ENCODE measurements at places on chromosomes 4 and X. TPM values are rescaled to one million over a fixed set of nuclear protein-coding genes. Genes with fewer than 3 reads are reported as not detected.

- DNase-seq: no peak
Measured at GRCh38 chr4:82809619-82810018, 11.0 kb upstream of the SCD5 start.

GRCh38 chrX:123171781-123172180, 12.3 kb upstream of the GRIA3 start:
- DNase-seq: no peak

GRCh38 chr4:22410645-22411247, 105.1 kb downstream of the ADGRA3 start:
- no peak for DNase-seq

DNA sequence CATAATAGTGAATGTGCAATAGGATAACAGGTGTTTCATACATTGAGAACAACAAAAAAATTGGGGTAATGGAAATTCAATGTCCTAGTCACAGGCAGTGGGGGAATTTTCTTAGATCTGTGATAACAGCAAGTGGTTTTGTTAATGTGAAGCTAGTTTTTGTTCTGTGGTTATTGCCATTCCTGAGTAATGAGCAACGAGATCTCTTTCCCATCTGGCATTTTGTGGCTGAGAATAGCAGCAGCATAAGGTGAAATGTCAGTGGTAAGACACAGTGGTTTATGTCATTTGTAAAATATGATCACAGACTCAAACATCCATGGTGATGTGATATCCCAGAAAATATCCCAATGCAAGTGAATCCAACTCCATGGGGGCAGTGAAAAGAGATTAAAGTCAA, 497.5 kb downstream of the KCNIP4 start:
- no peak for DNase-seq

- DNase-seq: no peak
Measured at GRCh38 chr4:59583845-59584568, 1616.1 kb upstream of the ADGRL3 start.

DNA sequence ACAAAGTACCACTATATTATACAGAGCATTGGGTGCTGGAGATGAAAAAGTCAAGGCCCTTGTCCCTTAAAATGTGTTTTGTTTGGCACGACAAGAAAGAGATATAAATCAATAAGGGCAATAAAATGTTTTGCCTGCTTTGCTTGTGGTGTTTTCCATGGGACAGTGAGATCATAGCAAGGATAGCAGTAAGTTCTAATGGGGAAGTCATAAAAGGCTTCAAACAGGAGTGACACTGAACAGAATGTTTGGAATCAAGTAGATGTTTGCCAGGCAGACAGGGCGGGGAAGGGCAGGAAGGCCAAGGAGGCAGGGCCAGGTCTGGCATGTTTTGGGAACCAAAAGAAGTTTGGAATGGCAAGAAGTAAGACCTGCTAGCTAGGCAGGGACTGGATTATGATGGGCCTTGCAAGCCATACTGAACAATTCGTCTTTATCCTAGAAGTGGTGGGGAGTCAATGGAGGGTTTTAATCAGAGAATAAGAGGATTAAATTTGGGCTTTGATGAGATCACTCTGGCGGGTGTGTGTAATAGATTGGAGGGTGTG, 16.4 kb downstream of the FGF2 start:
- no peak for DNase-seq

GRCh38 chrX:17496407-17496806, 121.4 kb downstream of the NHS start:
- no peak for DNase-seq

- no peak for DNase-seq
Measured at GRCh38 chrX:43446752-43447151, 209.3 kb upstream of the MAOA start.

DNA sequence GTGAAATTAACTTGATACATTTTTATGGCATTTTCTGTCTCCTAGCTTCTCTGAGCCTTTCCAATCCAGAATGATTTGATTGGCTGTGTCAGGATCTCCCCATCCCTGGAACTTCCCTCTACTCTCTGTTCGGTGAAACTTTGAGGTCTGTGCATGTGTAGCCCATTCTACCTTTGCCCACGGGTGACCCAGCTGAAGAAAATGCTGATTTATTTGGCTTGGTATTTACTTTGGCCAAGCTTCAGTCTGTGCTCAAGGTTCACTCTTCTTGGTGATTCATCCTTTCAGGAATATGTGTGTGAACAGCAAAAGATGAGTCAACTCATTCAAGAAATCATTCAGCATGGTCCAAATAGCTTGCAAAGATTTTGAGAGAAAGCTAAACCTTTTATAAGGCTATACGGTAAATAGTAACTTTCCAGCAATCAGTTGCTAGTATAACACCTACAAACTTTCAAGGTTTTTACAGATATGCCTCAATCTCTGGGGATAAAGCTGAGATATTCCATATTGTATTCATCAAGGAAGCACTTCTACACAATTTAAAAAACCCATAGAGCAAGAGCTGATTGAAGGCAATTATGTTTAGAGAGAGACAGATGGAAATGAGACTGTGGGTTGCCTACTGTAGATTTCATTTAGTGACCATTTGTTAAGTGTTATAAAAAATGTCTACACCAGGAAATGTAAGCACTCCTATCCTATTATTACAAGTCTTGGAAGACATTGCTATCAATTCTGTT, 233.9 kb upstream of the CXXC4 start:
- DNase-seq: no peak

GRCh38 chr4:32775049-32775448, 2054.9 kb downstream of the PCDH7 start:
- no peak for DNase-seq

GRCh38 chr4:65651031-65651430, 19.3 kb downstream of the EPHA5 start:
- no peak for DNase-seq

- no peak for DNase-seq
Measured at GRCh38 chrX:68345025-68345424, 88.3 kb downstream of the OPHN1 start.

- DNase-seq: no peak
Measured at GRCh38 chr4:183499801-183500200, 5.1 kb upstream of the ING2 start.

- DNase-seq: no peak
Measured at GRCh38 chrX:13649838-13650237, 3.1 kb upstream of the TCEANC start.

GRCh38 chrX:78800694-78801093, 53.2 kb downstream of the LPAR4 start:
- no peak for DNase-seq

DNA sequence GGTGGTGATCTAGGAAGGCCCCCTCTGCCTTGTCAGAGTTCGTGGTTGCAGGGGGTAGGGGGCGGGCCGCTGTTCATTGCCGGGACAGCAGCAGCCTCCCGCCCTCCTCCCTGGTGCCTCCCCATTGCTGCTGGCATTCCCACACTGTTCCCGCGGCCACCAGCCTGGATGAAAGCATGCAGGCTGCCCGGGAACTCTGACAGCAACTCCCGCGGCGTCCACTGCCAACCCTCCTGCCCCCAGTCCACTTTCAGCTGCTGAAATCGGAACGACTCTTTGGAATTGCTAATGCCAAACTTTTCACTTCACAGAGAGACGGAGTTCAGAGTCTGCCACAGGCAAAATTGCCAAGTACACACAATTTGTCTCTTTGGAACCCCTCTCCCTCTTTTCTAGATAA, 121.9 kb downstream of the BEND2 start:
- peak; percentile 28 for DNase-seq

GRCh38 chrX:109347632-109348031, 134.3 kb downstream of the GUCY2F start:
- no peak for DNase-seq

- no peak for DNase-seq
Measured at GRCh38 chr4:917466-917865, 14.7 kb downstream of the GAK start.

GRCh38 chr4:147741190-147741788, 9.4 kb downstream of the ARHGAP10 start:
- no peak for DNase-seq

- DNase-seq: no peak
Measured at GRCh38 chr4:47499700-47500099, 14.6 kb downstream of the ATP10D start.

DNA sequence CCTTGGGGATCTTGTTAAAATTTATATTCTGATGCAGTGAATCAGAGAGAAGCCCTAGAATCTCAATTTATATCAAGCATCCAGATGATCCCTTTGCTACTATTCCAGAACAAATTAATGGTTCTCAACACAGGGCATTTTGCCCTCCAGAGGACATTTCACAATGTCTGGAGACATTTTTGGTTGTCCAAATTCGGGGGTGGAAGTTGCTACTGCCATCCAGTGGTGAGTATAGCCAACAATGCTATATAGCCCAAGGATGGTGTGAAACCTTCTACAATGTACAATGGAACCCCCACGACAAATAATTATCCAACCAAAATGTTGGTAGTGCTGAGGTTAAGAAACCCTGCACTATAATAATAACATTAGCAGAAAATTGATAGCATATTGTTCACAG, 2440.0 kb downstream of the PCDH7 start:
- no peak for DNase-seq

DNA sequence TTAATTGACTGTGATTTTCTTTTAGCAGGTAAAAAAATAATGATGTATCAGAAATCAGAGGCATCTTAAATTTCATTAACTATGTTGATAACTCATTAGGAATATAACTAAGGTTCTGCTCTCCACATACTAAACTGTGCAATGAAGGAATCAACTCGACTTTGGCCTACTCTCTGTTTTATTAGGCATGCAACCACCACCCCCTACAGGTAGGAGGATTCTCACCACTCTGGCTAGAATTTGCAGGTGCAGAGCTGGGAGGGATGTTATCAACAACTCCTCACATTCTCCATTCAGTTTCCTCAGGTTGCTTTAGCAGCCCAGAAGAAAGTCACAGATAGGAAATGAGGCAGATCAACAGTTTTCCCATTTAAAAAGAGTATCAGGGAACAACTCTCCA, 160.1 kb downstream of the COX18 start:
- DNase-seq: no peak

DNA sequence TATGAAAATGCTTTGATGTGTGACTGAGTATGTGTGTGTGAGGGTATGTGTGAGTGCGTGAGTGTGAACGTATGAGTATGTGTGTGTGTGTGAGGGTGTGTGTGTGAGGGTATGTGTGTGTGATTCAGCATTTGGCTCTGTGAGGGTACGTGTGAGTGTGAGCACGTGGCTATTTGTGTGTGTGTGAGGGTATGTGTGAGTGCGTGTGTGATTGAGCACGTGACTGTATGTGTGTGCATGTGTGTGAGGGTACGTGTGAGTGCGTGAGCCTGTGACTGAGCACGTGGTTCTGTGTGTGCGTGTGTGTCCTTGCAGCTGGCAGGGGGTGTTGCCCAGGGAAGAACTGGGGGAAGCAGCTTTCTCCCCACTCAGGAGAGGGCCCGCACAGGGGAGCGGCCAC, 16.1 kb upstream of the PPP2R3B start:
- no peak for DNase-seq

GRCh38 chr4:155624478-155624877, 42.2 kb upstream of the GUCY1A1 start:
- DNase-seq: no peak

GRCh38 chrX:12162420-12162819, 24.1 kb downstream of the FRMPD4 start:
- DNase-seq: no peak

DNA sequence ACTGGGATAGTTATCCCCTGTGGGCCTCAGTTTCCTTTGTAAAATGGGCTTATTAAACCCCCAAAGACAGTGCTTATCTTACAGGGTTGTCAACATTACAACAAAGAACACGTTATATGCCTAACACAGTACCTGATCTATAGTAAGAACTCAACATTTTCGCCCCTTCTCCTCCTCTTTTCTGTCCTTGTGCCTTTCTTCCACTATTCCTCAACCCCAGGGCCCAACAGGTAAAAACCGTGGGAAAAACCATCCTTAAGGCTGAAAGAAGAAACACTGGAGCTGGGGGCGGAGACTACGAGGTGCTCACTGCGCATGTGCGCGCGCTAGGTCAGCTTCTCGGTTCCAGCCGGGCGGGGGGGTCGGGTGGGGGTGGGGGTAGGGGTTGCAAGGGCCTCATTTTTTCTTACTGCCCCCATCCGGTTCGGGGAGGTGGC, 426 bp upstream of the XIAP start:
- peak; percentile 71 for DNase-seq

DNA sequence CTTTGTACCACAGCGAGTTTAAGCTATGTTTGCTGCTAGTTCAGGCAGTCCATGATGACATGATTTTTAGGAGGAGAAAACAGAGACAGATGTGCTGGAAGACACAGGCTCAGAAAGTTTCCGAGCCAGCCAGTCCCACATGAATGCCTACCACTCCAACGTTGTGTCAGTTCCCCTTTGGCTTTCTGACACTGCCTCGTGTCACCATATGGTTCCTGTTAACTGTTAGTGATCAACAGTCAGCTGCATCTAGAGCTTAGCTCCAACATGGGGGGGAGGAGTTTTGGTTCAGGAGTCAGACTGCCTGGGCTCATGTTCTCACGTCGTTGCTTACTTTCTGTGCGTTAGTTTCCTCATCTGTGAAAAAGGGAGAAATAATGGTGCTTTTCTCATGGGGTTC, 343.7 kb downstream of the MID1IP1 start:
- DNase-seq: no peak

DNA sequence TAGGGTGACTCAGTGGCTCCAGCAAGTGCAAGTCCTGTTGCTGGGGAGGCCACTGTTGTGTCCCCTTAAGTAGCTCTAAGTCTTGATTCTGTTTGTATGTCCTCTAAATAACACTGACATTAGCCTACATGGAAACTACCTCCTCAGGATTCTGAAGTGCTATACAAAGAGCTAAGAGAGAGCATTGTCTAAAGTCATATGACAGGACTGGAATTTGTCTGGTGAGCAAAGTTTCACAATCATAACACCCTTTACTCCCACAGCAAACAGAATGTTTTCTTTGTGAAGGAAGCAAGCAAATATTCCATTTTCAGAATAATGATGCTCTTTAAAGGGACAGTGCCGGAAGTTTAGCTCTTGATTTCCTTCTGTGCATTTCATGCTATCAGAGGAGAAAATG, 23.4 kb upstream of the CT47A1 start:
- no peak for DNase-seq

The SCML1 gene
- total RNA-seq: 6.8 TPM

The ZNF157 gene
- total RNA-seq: not detected

The SLC34A2 gene
- total RNA-seq: not detected

The RPGR gene
- total RNA-seq: 4.5 TPM

The ALB gene
- total RNA-seq: not detected

The C4orf54 gene
- 1.2 TPM for total RNA-seq

The FAM133A gene
- 0.58 TPM for total RNA-seq

The GCNA gene
- total RNA-seq: 1.4 TPM

The PNMA6A gene
- 1.4 TPM for total RNA-seq

The TEX13A gene
- not detected for total RNA-seq

The GAB1 gene
- total RNA-seq: 87.1 TPM

The GPR173 gene
- total RNA-seq: 0.25 TPM
